ENCODE measurements at places on chromosomes 6 and 20.

DNA sequence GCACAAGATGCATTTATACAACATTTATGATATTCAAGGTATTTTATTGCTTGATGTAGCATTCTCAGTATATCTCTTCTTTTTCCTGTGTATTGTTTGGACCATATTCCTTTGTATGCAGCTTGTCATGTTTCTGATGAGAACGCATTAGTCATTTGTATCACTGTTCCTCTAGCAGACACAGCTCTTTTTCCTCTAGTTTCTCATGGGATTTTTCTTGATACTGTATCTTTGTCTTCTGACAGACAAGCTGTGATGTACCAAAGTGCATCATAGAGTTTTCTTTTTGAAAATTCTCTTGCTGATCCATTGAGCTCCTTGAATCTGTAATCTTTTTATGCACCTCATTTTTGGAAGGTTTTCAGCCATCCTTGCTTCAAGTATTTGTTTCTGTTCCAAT, 140.9 kb downstream of the SLC22A3 start:
- DNase-seq = no peak

DNA sequence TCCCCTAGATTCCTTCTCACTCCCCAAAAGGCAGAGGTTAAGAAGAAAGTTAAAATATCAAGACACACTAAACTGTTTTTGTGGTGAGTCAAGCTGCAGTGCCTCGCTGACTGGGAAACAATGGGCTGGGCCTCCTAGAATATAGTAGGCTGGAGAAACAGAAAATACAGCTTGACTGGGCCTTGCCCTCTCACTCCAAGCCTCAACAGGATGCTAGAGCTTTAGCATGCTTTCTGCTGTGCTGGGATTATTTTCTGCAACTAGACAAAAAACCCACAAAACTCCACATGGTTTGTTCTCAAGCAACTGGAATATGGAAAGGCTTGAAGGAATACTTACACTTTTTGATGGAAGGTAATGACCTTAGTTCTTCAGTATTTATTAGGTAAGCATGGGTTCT, 27.9 kb downstream of the FOXO3 start:
- no peak for DNase-seq

GRCh38 chr20:1060985-1061384, 57.4 kb upstream of the PSMF1 start:
- DNase-seq = no peak

- no peak for DNase-seq
Measured at GRCh38 chr6:33469661-33470060, 15.3 kb downstream of the ZBTB9 start.

DNA sequence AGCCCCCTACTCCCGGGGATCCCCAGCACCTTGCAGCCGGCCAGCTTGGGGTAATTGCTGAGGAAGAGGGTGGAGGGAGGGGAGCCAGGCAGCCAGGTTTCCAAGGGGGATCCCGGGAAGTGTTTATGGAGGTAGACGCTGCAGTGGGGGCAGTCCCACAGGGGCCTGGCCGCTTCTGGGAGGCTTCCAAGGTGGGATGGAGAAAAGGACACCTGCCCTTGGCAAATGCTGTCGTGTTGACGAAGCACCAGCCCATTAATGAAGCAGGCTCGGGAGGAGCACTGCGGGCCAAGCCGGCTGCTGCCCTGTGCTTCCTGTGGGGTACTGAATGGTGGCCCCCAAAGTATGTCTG, 82.4 kb downstream of the TMEM242 start:
- DNase-seq = no peak

DNA sequence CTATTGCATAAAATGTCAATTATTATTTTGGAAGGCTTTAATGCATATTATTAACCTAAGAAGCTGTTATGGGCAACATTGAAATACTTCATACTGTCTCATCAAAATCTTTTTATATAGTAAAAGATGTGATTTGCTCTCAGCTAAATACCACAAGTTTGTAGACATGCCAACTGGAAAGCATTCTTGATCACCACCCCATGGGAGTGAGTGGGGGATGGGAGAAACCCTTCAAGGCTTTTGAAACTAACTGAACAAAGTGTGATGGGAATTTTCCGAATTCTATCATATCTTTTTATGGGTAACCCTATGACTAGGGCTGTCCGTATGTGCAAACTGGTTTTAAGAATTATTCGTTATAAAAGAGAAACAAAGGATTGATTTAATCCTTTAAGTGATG, 377.3 kb upstream of the JAG1 start:
- DNase-seq = no peak

GRCh38 chr20:41969656-41970055, 351.5 kb upstream of the CHD6 start:
- no peak for DNase-seq

DNA sequence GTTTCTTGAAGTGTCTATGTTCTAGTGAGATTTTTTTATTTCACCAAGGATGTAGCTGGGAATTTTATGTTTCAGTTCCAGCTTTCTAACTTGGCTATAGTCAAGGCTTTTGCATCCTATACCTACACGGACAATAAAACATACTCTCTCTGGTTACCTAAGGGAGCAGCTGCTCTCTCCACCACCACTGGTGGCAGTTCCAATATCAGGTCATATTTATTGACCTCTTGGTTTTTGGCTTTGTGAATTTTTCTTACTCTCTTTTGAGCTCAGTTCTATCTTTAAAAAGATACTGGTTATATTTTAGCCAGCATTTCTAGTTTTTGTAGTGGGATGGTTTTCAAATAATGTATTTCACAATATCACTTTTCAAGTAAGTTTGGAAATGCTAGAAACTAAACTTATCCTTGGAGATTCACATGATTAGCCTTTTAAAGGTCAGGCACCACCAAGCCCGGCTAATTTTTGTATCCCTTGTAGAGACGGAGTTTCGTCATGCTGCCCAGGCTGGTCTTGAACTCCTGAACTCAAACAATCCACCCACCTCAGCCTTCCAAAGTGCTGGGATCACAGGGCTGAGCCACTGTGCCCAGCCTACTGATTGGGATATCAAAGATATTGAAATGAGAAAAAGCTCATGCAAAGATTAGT, 34.7 kb upstream of the HAO1 start:
- no peak for DNase-seq

DNA sequence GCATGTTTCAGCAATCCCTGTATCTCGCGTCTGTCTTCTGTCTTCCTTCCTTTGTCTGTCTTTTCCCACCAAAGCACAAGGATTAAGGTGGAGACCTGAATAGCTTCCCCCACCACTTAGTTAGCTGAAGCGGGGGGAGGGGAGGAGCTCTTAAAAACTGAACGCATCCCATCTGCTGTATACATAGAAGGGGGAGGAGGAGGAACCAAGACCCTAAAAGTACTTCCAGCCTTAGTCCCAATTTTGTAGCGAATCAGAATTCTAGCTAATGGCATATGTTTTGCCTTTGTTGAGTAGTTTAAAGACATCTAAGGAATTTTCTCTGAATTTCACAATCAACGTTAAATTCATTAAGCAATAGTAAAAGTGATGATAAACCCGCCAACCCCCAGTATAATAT, 47.9 kb downstream of the GNAS start:
- no peak for DNase-seq

DNA sequence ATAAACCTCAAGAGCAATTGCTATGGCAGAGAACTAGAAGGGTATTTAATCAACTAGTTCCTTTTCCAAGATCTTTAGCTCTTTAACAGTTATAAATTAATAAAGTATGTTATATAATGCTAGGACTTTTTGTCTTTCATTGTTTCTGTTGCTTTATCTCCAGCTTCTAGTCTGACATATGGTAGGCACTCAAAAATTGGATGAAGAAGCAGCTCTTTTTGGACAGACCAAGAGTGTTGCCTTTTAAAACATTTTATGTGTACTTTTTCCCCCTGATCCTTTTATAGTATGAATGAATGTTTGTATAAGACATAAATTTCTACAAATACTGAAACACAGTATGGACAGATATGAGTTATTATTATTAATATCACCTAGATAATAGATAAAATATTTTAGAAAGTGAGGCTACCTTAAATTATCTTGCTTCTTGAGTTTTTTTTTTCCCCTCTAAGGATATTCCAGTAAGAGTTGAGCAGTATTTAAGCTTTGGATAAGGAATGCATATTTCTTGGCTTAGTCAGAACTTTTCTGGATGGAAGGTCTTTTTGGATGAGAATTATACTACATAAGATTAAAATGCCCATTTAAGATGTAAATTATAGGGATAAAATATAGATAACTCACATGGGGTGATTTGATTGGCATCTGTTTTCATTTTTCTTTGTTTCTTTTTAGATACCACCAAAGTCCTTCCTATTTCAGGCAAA, 16.6 kb downstream of the LAMA2 start:
- DNase-seq = no peak

DNA sequence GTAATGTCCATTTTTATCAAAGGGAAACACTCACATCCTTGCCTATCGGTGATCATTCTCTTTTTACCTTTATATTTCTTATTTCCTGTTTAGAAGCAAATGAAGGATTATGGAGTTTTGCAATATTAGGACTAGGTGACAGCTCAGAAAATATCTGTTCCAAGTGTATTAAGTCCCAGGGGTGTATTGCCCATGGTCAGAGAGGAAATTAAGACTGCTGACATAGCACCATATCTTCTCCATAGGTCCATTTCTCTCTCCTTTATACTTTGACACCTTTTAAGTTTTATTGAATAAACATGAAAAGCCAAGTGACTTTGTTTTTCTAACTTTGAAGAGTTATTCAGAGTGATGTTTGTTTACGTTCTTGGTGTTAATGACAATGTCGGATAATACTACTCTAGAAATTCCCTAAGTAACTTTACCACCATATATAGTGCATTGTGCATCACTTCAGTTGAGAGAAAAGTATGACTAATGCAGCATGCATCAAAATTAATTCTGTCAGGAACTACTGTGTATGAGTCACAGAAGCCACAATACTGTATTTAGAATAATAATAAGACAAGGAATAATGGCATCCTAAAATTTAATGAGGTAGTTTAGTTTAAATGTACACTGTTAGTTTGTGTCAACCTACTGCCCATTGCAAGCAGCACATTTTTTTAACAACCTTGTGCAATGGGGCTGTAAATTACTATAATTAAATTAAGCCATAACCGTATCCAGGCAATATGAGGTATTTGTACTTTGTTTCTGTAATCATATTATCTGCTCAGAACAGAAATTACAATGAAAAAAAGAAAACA, 474.4 kb upstream of the RNF217 start:
- DNase-seq = no peak

GRCh38 chr20:47711046-47711752, 74.1 kb downstream of the SULF2 start:
- no peak for DNase-seq

GRCh38 chr6:4506792-4507191, 269.4 kb upstream of the CDYL start:
- DNase-seq = no peak

- DNase-seq = no peak
Measured at GRCh38 chr6:139754898-139755775, 380.7 kb upstream of the CITED2 start.

DNA sequence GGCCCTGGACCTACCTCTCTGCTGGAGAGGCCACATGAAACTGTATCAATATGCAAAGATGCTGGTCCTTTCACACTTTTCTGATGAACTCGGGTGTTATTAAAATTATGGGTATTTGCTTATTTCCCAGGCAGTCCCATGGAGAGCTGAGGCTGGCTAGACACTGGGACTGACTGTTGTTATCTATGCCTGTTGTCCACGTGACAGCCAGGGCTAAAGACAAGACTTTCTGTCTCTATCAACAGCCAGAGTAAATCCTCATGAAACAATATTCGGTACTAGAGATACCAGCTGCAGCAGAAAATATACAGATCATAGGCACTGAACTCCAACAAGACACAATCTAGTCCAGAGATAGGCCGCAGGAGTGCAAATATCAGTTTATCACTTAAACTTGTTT, 236.4 kb downstream of the FOXA2 start:
- DNase-seq = no peak

DNA sequence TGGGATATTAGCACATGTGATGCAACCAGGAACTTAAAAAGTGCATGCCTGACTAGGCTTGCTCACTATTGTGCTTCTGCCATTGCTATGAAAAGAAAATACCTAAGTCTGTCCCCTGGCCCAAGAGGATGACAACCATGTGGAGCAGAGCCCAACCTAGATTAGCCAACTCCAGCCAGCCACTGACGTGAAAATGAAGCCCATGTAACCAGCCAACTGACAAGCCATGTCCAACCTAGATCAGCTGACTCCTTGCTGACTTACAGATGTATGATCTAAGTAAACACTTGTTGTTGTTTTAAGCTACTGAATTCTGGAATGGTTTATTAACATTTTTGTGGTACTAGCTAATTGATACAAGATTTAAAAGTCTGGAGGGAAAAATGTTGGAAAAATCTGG, 47.5 kb downstream of the PIGU start:
- DNase-seq = no peak

DNA sequence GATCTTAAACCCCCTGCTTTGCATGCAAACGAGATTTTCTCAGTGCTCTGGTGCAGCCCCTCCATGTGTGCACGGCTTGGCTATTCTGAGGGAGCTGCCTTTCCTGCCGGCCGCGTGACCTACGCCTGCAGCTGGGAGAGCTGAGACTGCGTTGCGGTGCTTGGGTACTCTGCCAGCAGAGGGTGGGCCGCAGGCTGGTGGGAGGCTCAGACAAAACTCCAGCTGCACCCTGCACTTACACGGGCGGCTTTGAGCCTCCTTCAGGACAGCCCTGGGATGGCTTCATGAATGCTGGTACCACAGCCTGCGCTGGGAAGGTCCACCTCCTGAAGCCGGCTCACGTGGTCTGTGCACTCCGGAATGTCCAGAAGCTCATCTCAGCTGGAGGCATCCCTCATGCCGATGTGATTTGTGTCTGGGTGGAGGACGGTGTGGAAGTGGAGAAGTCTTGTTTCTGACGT, 223.7 kb downstream of the DLL1 start:
- no peak for DNase-seq

GRCh38 chr6:132675749-132676148, 16.8 kb upstream of the TAAR1 start:
- DNase-seq = no peak

DNA sequence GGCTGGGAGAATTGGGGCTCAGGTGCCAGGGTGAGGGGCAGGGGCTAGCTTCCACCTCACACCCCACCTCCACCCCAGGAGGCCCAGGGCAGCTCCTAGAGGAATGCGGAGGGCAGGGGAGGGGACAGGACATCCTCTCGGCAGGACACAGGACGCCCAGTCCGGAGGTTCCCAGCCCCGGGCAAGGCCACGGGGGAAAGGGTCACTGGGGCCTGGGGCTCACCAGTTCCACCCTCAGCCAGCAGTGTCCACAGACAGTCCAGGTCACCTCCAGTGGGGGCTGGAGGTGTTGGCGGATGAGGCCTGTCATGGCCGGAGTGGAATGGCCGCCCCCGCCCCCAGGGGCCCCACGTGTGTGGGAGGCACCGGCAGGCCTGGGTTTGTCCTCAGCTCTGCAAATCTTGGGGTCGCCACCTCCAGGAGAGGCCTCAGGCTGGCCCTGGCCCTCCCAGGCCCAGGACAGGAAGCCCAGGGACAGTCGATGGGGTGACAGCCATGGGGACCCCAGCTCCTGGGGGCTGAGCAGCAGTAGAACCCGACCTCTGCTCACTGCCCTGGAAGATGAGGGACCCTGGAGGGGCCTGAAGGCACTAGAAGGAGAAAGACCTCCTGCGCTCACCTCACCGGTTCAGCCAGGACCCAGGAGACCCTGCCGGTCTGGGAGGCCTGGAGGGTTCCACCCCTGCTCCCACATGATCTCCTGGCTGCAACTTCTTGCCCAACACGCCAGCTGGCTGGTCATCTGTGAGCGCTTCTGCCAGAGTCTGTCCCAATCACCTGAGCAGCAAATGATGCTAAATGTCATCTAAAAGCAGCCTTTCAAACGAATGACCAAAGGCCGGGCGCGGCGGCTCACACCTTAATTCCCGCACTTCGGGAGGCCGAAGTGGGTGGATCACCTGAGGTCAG, 13.0 kb upstream of the ABHD16B start:
- DNase-seq = no peak

GRCh38 chr20:3710703-3711483, 1.5 kb downstream of the SIGLEC1 start:
- peak; percentile 54 for DNase-seq
